ENCODE measurements at places on chromosomes 2 and 18.

DNA sequence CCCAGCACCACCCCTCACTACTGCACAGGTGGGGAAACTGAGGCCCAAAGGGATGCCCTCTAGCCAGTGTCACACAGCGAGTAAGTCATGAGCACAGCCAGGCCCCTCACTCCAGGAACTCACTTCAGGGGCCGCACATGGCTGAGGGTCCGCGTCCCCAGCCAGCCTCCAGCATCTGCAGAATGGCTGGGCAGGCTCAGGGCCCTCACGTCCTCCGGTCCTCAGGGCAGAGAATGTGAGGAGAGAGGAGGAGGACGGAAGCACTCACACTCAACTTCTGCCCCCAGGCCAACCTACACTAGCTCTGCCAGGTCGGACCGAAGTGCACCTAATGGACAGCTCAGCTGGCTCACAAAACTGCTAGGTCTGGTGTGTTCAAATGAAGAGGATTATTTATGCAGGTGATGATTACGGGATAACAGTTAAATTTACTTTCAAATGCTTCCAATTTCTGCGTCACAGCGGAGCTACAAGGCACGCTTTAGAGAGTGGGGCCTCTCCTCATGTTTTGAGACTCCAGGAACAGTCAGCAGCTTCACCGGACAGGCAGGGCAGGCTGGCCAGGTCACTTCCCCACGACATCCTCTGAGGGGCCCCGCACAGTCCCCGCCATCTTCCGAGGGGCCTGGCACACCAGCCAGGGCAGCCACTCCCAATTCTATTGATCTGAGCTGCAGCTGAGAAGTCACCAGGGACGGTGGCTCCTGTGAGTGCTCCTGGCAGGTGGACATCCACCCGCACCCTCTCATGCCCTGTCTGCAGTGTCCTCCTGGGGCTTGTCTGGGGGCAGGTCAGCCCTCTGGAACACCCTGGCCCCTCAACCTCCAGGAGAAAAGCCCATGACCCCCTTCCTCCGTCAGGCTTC lies 26.5 kb downstream of the KIF1A start:
- DNase-seq = no peak

DNA sequence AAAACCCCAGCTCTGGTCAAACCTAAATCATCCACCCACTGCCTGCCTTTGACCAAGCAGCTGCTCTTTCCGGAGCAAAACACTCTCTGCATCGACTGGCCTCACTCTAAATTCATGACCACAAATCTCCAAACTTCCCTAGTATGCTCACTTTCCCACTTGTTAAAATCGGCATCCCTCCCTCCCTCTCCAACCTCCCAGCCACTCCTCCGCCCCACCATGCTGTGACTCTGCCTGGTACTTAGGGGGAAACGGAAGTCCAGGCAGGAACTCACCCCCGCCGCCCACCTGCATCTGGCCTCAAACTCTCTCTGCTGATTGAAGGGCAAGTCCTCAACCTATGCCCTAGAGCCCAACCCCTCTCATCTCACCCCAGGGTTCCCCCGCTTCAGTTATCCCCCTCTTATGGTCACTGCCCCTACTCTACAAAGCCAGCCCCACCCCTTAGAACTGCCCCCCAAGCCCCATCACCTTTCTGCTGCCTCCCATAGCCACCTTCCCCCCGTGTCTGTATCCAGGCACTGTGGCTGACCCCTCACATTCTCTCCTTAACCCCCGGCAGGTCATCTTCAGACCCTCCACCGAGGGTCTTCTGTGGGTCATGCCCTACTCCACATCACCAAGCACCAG lies 3.8 kb upstream of the ADRA2B start:
- DNase-seq = no peak

DNA sequence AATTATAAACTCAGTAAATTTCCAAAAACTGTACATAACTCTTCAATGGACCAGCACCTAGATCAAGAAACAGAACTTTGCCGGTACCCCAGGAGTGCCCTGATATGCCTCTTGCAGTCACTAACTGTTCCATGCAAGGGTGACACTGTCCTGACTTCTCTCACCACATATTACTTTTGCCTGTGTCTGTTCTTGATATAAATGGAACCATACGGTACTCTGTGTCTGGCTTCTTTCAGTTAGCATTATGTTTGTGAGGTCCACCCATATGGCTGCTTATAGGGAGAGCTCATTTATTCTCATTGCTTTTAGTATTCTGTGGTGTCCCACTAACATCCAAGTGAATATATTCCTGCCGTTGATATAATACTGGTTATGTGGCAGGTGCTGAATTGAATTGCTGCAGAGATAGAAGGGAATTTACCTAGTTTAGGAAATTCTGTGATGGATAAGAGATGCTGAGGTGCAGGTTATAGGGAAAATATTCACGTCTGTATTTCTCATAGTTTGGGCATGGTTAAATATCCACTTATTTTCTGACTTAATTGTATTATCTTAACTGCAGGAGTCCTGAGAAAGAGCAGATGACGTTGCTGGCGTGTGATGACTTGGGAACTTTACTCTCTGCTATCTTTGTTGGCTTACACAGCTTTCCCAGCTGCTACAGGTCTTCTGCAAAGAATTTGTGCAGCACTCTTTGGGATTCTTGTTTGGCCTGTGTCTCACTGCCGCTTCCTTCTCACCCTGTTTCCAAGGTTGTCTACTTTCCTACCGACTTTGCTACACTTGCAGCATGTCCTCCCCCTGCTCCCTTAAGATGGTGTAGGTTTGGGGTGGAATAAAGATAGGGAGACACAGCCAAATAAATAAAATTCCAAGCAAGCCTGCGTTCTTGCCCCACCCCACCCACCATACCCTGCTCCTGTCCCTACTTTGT lies 107.9 kb downstream of the MAP4K4 start:
- peak; percentile 32 for DNase-seq

GRCh38 chr2:174124181-174124580 lies 124.2 kb downstream of the OLA1 start:
- no peak for DNase-seq

DNA sequence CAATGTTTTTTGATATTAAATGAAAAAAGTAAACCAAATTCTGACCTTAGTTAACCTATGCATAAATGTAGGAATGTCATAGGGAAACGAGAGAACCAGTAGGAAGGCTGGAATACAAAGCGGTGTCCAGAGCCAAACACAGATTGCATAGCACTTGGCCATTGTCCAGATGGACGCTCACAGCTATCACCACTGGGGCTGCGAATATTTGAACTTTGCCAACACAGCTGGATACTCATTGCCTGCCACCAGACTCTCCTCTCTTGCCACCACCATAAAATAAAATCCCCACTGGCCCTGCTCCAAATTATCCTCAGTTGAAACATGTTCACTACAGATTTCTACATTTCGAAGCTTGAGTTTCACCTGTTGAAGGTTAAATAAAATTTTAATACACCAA lies 159.3 kb upstream of the GULP1 start:
- no peak for DNase-seq

- DNase-seq = peak; percentile 16
Observed at GRCh38 chr2:65350651-65351056, 81.7 kb downstream of the SPRED2 start.

- no peak for DNase-seq
Observed at GRCh38 chr18:2482706-2483475, 88.4 kb downstream of the METTL4 start.

- DNase-seq = no peak
Observed at GRCh38 chr2:143142598-143142997, 13.4 kb downstream of the ARHGAP15 start.

DNA sequence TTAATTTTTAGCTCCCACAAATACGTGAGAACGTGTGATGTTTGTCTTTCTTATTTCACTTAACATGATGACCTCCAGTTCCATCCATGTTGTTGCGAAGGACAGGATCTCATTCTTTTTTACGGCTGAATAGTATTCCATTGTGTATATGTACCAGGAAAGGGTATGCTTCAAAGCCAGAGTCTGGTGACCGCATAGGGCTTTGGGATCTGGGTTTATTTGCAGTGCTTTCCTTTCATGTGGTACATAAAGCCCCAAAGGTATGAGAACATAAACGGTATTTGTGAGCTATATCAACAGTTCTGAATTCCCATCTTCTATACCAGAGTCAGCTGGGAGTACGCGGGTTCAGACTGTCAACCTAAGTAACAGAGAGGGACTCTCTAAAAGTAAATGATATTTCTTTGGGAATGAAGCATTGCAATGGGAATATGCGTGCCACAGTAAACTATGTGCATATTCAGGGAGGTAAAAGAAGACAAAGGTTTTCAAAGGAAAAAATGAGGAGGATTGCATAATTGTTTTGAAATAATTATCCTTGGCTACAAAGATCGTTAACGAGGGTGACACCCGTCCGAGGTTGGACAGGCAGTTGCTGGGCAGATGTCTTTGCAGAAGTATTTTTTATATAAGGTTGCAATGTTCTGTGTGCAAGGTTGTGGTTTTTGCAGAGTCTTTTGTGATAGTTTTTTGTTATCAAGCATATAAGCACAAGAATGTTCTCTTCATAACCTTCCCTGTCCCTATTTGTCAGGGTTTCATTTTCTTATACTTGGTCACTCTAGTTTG lies 24.4 kb downstream of the CRYGD start:
- peak; percentile 35 for DNase-seq

GRCh38 chr2:44944952-44945612 lies 3.6 kb downstream of the SIX3 start:
- DNase-seq = no peak

- no peak for DNase-seq
Observed at GRCh38 chr2:29544917-29545316, 376.5 kb downstream of the ALK start.

- no peak for DNase-seq
Observed at GRCh38 chr2:19538411-19538963, 180.1 kb upstream of the OSR1 start.

- no peak for DNase-seq
Observed at GRCh38 chr18:54020156-54020745, 204.2 kb downstream of the MBD2 start.

DNA sequence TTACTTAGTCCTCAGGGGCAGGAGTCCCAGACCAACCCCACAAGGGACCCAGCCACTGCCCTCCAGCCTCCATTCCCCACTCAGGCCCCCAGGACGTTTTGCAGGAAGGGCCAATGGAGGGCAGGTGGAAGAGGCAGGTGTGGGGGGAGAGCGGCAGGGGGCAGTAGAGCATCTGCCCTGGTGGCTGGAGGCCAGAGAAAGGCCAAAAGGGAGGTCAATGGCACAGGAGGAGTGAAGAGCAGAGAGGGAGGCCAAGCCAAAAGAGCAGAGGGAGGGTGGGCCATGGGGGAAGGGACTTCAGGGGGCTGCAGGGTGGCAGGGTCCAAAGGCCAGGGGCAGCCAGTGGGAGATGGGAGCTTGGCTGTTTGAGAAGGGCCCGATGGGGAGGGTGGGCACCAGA lies 17.3 kb upstream of the GPR55 start:
- DNase-seq = no peak

DNA sequence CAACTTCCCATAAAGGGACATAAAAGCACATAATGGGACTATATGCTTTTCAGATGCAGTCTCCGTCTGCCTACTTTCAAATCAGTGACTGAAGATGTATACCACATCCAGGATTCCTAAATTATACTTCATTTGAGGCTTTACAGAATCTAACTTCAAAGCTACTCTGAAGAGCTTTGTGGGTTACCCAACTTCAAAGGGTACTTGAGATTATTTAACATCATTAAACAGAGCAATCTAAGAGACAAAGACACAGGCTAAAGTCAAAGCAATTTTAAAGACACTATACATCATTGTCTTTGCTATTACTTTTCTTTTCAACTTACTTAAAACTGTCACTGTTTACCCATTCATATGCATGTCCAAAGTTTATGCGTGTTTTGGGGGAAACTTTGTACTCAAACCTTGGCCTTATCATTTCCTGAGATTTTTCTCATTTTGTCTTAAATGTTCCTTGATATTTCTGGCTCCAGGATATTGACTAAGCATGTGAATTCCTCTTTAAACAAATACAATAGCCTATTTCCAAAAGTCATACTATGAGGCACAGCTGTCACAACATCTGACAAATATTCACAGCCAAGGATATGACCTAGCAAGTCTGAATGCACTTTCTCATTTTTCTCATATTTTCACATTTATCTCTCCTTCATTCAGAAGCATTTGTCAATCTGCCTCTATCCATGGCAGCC lies 1985.1 kb upstream of the PIK3C3 start:
- no peak for DNase-seq

GRCh38 chr18:76886112-76886511 lies 63.8 kb downstream of the ZNF236 start:
- DNase-seq = no peak

DNA sequence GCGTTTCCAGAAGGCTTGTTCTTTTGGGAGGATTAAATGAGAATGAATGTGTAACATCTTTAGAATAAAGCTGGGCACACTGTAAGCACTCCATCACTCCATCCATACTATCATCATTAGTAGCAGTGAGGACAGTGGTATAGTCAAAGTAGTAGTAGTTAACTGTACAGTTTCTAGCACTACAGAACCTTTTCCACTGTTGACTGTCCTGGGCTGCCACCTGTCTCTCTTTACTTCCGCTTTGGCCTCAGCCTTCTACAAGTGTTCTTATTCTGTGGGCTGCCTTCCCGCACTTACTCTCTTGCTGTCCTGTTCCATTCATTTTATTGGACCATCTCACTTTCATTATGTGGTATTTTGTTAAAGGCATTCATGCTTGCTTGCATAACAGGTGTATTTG lies 3.3 kb downstream of the SLC9A2 start:
- no peak for DNase-seq

GRCh38 chr2:215970425-215970824 lies 42.9 kb downstream of the MREG start:
- no peak for DNase-seq

GRCh38 chr2:2646433-2647051 lies 315.5 kb upstream of the MYT1L start:
- DNase-seq = peak; percentile 6

GRCh38 chr2:70328921-70329561 lies 27.2 kb upstream of the FAM136A start:
- no peak for DNase-seq

GRCh38 chr2:167258712-167259111 lies 370.4 kb downstream of the XIRP2 start:
- no peak for DNase-seq

DNA sequence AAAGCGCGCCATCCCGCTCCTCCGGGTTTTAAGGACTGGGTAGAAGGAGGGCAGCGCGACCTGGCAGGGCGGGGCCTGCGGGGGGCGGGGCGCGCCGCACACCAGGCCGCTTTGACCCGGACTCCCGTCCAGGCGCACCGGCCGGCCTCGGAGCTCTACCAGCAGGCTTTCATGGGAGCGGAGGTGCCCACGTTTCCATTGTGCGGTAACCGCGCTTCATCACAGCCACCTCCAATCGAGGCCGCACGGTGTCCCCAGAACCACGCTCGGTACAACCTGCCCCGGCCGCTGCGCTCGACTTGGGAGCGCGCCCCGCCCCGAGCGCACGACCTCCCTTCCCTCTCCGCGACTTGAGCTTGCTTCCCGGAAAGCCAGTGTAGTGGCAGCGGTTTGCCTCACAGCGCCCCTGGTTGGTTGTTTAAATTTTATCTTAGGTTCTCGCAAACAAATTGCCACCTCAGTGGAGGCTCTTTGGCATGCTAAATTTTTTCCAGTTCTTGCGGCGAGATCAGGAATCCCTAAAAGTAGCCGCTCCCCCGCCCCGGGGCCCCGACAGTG lies 280 bp upstream of the CYP1B1 start:
- peak; percentile 96 for DNase-seq

DNA sequence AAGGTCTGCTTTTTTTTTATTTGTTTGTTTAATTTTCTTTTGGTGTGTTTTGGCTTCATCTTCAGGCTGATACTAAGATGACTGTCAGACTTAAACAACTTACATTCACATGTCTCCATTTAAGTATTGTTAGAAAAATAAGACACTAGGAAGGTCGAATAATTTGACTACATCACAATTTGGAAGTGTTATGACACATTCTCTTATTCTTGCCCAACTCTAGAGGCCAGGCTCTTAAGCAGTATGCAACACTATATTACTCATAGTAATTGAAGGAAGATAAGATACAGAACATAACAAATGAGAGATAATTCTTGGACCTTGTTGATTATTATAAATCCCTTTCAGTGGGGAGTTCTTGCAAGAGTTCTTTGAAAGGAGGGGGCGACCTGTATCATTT lies 295.3 kb upstream of the COL3A1 start:
- peak; percentile 22 for DNase-seq
